ENCODE measurements at places on chromosomes 12 and 14.

GRCh38 chr12:1825382-1826102, 5.2 kb downstream of the LRTM2 start:
- no peak for DNase-seq

DNA sequence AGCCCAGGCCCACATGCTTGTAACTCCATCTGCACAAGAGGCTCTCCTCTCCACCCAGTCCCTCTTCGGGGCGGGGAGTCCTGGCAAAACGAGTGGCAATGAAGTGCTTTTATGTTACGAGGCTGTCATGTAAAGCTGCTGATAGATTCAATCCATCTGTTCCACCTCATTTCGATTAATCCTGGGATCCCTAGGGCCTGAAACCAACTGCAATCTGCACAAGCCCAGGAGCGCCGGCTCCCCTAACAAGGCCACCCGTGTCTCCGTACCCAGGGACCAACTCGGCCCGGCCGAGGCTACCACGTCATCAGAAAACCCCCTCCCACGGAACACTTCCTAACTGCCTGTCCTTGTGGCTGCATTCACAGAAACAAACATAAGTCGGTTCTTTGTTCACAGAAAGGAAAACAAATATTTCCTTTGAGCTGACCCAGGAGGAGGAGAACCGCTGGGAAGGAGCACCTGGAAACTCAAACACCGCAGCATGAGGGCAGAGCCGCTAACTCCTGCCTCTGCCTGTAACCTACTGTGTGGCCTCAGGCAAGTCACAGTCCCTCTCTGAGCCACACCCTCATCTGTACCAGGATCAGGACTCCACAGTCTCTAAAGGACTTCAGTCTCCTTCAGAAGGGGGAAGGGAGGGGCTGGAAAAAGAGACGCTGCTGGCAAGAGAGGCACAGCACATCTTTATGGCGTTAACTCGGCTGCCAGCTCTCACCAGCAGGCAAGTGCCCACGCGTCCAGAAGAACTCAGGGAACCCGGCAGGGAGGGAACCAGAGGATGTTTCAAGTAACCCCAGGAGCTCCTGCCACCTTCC, 47.8 kb downstream of the CCDC88C start:
- DNase-seq, result no peak

GRCh38 chr12:67088401-67089118, 180.6 kb upstream of the CAND1 start:
- no peak for DNase-seq

- DNase-seq, result no peak
These were observed 22.4 kb downstream of the BRI3BP start for GRCh38 chr12:125015680-125016310.

Data from uterus (tissue), 4 donors.